ENCODE measurements at places on chromosomes 4 and X.

DNA sequence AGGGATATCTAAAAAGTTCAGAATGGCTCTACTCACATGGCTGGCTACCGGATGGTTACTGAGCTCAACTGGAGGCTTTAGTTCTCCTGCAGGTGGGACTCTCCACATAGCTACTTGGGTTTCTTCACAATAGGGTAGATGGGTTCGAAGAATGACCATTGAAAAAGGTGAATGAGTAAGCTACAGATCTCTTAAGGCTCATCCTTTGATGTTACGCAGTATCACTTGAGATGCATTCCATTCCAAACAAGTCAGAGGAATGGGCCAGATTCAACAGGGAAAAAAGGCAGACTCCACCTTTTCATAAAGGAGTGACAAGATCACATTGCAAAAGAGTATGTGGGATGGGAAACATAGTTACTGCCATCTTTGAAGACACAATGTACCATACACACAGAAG is 52.6 kb downstream of the DDX53 start:
- DNase-seq = no peak

DNA sequence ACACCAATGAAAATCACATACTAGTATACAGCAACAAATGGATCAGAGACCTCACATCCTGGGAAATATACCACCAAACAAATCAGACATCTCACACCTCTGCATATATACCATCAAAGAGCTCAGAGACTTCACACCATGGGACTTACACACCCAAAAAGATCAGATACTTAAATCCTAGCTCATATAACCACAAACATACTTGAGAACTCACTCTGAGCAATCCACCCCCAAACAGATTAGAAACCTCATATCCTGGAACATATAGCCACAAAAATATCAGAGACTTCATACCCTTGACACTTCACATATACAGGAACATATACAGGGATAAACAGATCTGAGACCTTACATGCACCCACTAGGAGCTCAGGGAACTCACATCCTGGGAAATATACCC is 32.1 kb downstream of the SUV39H1 start:
- no peak for DNase-seq

DNA sequence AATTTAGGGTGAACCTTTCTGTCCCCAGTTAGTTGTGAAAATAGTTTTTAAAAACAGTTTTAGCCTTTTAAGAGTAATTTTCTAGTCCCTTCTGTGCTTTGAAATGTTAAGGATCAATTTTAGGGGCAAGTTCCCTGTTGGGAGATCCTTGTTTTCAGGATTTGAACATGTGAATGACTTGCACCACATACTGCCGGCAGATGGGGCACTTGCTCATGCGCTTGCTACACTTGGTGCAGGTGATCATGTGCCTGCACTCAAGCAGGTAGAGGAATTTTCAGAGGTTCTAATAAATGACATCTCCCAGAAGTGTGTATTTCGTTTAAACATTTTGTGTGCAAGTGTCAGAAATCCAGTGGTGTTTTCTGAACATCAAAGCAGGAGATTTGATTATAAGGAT is 195.9 kb downstream of the CHM start:
- peak; percentile 32 for DNase-seq

DNA sequence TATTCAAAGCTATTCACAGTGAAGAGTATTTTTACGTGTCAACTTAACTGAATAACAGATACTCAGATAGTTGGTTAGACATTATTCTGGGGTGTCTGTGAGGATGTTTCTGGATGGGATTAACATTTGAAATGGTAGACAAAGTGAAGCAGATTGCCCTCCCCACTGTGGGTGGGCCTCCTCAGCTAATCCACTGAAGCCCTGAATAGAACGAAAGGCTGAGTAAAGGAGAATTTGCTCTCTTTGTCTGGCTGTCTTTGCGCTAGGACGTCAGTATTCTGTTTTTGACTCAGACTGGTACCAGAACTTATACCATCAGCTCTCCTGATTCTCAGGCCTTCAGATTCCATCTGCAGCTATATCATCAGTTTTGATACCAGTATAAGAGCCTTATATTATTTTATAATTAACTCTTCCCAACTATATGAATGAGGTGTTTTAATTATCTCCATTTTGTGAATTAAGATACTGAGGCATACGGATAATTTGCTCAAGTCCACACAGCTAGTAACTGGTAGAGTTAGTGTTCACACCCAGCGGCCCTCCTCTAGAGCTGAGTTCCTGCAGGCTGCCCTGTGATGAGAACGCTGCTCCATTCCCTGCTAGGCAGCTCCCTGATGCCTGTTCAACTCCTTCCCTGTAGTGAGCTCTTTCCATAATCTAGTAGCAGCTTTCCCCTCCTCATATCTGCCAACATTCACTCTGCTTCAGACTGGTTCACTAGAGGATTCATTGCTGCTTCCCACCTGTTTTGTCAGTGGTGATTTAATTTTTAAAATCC is 87.5 kb downstream of the RBM46 start:
- no peak for DNase-seq

DNA sequence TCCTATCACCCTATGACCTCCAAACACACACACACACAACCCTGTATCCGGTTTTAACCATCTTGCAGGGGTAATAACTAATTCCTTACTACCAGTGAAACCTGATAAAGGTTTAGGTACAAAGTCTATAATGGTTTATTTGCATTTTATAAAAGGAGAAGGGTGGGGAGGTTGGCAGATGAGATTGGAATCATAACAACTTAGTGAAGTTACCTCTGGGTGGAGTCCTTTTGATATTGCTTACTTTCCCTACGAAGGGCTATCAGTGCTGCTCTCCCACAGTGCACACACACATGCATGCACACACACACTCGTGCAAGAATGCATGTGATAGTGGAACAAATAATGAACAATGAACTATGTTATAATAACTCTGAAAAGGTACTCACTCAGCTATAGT is 56.1 kb downstream of the CCSER1 start:
- no peak for DNase-seq

DNA sequence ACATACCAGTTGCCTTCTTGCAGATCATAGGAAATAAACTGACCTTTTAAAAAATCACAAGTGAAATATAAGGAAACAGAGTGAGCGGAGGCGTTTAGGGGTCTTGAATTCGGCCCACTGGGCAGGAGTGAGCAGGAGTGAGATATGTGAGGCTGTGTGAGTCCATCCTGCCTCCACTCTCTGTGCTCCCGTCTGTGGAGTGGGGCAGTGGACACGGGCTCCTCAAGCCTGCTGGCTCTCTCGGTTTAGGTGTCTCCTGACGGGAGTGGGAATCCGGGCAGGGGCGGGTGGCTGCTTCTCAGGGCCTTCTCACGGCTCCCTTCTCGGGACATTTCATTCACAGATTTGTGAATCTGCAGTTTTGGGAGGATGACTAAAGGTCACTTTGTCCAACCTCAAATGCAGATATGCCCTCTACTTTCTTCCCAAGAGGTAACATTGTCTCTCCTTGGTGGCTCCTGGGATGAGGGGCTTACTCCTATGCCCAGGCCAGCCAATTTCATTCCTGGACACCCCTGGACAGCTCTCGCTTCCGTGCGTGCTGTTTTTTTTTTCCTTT is 27.6 kb downstream of the CYTL1 start:
- no peak for DNase-seq
